ENCODE measurements at places on chromosomes 12 and 14.

- DNase-seq = no peak
Observed at GRCh38 chr14:100858838-100859220, 32.9 kb downstream of the MEG3 start.

GRCh38 chr14:81326451-81326850 lies 73.7 kb downstream of the STON2 start:
- no peak for DNase-seq

DNA sequence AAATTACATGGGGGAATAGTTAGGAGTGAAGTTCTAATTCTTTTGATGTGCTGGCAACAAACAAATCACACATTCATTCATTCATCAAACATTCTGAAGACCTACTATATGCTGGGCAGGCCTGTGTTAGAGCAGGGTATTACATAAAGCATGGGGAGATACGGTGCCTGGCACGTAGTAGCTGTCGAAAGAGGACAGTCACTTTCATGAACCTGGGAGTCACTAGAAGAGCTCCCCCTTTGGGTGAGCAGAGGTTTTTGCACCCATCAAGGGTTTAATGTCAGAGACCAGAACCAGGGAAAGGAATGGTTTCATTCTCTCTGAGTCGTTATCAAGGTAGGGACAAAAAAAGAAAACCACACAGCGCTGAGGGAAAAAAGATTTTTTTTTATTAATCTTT lies 10.0 kb downstream of the LHX5 start:
- DNase-seq = no peak

GRCh38 chr14:104439625-104440024 lies 139.9 kb upstream of the C14orf180 start:
- DNase-seq = no peak

DNA sequence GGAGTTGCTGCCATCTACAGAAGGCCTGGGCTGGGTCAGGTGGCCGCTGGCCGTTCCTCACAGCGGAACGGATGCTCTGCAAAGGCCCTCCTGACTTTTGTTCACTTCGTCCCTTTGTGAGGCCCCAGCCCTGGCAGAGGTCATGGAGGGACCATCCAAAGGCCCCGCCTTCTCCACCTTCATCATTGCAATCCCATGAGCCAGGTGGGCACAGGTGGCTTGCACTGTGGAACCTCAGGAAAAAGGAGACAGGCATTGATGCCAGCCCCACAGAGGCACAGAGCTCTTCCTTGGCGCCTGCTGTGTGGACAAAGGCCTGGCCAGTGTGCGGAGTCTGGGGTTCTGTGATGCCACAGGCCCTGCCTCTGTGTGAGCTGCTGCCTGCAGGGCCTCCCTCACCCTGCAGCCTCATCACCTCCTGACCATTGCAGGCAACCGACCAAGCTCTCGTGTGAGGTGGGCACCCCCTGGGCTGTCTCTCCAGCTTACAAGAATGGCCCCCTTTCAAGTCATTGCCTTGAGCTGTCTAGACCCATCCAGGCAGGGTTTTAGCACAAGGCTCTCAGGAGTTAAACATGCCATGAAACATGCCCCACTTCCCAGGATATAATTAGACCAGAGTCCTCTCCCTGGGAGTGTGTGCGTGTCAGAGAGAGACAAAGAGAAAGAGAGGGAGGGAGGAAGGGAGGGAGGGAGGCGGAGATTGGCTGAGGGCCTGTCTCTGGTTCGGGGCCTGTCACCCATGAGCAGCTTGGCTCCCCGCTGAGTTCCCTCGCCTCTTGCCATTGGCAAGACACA lies 19.3 kb downstream of the NFKBIA start:
- peak; percentile 98 for DNase-seq

DNA sequence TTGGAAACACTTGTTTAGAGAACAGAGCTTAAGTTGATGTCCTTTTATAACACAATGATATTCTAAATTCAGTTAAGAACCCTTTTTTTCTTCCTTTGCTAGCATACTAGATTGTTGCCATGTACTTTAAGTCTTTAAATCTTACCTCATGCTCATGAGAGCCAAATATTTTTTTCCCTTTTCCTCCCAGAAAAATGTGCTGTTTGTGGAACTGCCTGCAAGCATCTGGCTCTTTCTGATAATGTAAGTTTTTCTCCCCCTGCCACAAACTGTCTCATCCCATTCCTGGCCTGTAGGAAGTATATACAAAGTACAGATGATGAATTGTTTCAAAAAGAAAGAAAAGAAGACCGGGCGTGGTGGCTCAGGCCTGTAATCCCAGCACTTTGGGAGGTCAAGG lies 5.3 kb downstream of the RNF212B start:
- DNase-seq = no peak

GRCh38 chr14:89373185-89373584 lies 43.8 kb downstream of the FOXN3 start:
- DNase-seq = no peak

- DNase-seq = no peak
Observed at GRCh38 chr12:1185460-1186182, 194.6 kb downstream of the ERC1 start.

- peak; percentile 21 for DNase-seq
Observed at GRCh38 chr14:65631040-65631439, 218.5 kb downstream of the FUT8 start.

GRCh38 chr12:109052414-109053323 lies at the start of gene USP30:
TSS of gene USP30 (plus strand) at chr12:109052576. CDS start at chr12:109052679, 103 bp downstream.
- DNase-seq = peak; percentile 64

DNA sequence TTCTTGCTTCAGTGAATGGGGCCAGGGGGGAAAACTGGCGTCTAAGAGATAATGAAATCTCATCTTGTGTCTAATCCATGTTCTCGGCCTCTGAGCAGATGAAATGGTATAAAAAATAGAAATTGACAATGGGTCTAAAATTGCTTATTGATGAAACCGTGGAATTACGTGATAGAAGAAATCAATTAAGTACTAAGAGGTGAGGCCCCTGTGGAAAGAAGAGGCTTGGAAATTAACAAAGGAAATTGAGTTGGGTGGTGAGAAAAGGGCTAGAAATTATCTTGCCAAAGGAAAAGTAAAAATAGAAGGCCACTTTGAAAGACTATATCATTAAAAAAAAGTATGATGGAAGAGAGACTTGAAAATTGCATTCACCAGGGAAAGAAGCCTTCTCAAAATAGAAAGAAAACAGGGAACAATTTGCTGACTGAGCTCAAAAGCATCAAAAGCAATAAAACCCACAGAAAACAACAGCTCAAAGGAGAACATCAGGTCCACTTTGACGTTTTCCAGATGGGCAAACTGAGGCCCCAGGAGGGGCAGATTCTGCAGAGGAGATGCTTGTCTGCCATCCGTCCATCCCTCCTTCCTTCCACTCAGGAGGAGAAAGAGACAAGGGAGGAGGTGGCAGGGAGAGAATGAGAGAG lies 226.1 kb upstream of the RTL1 start:
- DNase-seq = no peak

- DNase-seq = no peak
Observed at GRCh38 chr14:90669731-90670130, 146.5 kb downstream of the TTC7B start.

GRCh38 chr14:57712698-57713097 lies 153.2 kb downstream of the SLC35F4 start:
- no peak for DNase-seq

DNA sequence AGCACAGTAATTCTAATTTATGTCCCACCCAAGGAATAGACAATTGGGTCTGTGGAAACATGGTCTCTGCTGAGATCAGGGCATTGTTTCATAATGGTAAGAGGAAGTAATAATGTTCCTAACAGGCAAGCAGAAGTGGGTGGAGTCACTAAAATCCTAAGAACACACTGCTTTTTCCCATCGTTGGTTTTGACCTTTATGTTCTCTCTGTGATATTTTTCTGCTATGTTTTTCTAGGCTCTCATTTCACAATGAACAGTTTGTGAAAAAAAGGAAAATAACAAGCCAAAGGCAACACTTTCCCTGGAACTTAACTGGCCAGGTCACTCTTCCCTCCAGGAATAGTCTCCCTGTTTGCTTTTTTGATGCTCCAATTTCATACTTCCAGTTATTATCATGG lies 80.6 kb upstream of the OVCH1 start:
- no peak for DNase-seq

- DNase-seq = no peak
Observed at GRCh38 chr14:37708481-37708880, 113.1 kb downstream of the TTC6 start.

GRCh38 chr14:105069522-105069870 lies 4.3 kb upstream of the GPR132 start:
- DNase-seq = no peak

GRCh38 chr14:37594238-37594970 lies 645 bp downstream of the FOXA1 start:
- no peak for DNase-seq

GRCh38 chr14:103726474-103726873 lies 10.9 kb downstream of the ZFYVE21 start:
- DNase-seq = no peak

- DNase-seq = no peak
Observed at GRCh38 chr12:8052679-8053078, 13.5 kb downstream of the C3AR1 start.

DNA sequence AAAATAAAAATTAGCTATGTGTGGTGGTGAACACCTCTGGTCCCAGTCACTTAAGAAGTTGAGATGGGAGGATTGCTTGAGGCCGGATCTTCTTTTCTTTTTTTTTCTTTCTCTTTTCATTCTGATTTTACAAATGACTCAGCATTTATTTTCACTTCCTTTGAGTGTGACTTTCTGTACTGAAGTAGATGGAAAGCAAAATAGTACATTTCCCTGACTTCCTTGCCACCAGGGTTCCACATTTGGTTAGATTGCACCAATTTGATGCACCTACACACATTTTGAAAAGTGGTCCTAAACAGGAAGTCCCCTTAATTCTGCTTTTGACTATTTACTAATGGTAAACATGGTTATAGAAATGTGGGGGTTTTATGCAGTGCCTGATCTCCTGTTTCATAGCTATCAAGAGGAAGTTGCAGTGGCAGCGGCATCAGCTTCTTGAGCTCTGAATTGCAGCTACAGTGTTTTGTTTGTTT lies 13.0 kb upstream of the LEMD3 start:
- DNase-seq = peak; percentile 31

DNA sequence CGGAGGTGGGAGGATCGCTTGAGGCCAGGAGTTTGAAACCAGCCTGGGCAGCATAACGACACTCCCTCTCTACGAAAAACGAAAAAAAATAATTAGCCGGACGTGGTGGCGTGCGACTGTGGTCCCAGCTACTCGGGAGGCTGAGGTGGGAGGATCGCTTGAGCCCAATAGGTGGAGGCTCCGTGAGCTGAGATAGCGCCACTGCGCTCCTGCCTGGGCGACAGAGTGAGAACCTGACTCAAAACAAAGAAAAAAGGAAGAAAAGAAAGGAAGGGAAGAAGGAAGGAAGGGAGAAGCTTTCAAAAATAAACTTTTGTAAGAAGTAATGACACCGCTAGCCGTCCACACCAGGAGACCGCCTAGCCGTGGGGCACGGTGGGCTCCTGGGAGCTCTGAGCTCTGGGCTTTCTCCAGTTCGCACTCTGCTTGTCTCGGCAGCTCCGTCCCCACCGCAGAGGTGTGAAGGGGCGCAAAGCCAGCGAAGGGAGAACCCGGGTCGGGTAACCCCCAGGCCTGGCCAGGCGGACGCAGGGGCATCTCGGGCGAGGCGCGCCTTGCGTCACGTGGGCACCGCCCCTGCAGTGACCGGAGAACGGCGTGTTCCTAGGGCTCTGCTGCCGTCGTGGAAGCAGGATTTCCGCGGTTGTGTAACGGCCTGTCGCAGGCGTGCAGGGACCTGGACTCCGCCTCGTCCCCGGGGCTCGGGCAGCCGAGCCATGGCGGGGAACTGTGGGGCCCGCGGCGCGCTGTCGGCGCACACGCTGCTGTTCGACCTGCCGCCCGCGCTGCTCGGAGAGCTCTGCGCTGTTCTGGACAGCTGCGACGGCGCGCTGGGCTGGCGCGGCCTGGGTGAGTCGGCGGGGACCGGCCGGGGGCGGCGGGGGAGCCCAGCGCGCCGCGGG lies at the start of gene IRAK3:
IRAK3 (plus strand) TSS at position 631 of the 902 bp plus-strand sequence; CDS start at position 717, 86 bp downstream.
- DNase-seq = no peak

- DNase-seq = no peak
Observed at GRCh38 chr14:56295743-56296142, 177.5 kb downstream of the PELI2 start.

DNA sequence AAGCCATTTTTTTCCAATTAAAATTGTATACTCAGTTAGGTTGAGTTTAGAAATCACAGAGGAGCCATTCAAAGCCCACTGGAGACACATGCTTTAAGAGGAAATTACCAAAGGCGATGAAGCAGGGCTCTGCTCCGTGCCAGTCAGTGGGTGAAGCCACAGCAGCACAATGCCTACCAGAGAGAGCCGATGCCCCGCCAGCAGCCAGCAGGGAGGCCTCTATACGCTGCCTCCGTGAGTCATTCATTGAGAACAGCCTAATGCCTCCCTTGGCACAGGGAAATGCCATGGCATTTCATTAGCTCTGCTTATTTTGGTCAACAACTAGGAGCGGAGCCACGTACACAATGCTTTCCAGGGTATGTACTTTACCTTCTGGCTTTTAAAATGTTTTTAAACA lies 197.8 kb upstream of the FRMD6 start:
- DNase-seq = no peak

DNA sequence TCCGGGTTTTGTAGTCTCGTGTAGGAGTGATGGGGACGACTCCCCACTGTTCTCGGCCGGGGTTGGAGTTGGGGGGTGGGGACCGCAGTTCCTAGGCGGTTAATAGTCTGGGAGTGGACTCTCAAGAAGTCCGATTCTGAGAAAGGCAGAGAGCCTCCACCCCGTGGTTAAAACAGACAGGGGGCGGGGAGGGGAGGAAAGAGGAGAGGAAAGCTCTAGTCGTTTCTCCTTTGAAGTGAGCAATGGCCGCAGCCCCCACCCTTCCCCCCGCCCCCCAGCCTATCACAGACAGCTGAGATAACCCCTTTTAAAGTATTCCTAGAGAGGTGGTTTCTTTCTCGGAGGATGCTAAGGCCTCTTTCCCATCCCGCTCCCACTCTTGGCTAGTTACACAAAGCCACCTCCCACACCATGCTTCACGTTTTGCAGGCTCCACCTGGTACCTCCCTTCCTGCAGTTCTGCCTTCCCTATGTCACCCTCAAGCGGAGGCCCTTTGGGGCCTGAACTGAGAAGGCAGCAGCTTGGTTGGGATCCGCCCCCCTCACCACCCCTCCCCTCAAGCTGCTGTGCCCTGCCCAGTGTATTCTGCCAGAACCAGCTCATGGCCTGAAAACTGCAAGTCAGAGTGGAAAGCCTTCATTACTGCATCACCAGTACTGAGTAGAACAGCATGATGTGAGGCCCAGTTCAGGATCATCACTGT lies 853 bp downstream of the USP5 start:
- peak; percentile 88 for DNase-seq

DNA sequence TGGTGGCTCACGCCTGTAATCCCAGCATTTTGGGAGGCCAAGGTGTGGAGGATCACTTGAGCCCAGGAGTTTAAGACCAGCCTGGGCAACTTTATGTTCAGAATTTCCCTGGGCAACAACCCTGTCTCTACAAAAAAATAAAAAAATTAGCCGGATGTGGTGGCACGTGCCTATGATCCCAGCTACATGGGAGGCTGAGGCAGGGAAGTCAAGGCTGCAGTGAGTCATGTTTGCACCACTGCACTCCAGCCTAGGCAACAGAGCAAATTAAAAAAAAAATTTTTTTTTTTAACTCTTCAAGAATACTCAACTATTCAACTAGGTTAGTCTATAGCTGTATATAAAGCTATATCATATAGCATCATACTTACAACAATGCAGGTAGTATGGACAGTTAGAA lies 113.0 kb downstream of the RALGAPA1 start:
- no peak for DNase-seq

- DNase-seq = no peak
Observed at GRCh38 chr12:30296486-30296885, 399.2 kb downstream of the IPO8 start.
